Activated T-cell treated with anti-CD3 and anti-CD28 coated beads for 4 hours (primary cell): ENCODE measurements at places on chromosomes 2 and 18.

GRCh38 chr2:10519394-10519740, 71.2 kb upstream of the ODC1 start:
- DNase-seq, result no peak

DNA sequence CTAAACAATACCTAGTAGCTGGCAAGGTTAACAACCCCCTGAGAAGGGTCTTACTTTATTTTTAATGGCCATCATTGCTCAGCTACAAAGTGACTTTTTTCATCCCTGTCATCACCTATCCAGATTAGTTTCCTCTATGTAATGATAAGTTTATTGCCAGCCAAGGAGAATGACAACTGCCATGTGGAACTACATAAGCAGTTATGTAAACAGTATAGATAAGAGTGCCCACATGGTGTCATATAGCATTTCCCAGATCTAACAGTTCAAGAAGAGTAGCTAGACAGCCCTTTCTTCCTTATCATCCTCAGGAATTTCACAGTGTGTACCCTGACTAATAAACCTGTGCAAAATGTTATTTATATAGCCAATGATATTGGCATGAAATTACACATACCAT, 240.2 kb upstream of the PIK3C3 start:
- no peak for DNase-seq

- no peak for DNase-seq
Observed at GRCh38 chr2:69242651-69243051, 144.4 kb downstream of the GFPT1 start.

GRCh38 chr2:60140185-60140584, 413.3 kb downstream of the BCL11A start:
- DNase-seq, result no peak

GRCh38 chr2:6919901-6920742, 2.9 kb downstream of the RNF144A start:
- DNase-seq, result no peak

DNA sequence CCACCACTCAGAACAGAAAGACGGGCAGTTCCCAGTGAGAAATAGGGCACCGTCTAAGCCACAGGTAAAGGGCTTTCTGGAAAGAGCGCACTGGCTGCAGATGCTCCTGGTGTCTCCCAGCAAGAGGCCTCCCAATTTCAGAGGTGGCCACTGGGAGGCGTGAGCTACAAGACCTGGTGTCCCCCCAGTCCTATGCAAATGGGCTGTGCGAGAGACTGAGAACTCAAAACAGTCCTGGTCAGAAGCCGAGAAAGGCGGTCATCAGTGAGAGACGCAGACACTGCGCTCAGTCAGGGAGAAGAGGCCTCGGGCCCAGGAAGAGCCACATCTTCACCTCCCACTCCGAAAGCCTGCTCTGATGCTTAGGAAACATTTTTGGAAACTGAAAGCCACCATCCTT, 179.5 kb downstream of the EIPR1 start:
- DNase-seq, result no peak

GRCh38 chr2:239288237-239288636, 112.6 kb downstream of the HDAC4 start:
- DNase-seq, result no peak

DNA sequence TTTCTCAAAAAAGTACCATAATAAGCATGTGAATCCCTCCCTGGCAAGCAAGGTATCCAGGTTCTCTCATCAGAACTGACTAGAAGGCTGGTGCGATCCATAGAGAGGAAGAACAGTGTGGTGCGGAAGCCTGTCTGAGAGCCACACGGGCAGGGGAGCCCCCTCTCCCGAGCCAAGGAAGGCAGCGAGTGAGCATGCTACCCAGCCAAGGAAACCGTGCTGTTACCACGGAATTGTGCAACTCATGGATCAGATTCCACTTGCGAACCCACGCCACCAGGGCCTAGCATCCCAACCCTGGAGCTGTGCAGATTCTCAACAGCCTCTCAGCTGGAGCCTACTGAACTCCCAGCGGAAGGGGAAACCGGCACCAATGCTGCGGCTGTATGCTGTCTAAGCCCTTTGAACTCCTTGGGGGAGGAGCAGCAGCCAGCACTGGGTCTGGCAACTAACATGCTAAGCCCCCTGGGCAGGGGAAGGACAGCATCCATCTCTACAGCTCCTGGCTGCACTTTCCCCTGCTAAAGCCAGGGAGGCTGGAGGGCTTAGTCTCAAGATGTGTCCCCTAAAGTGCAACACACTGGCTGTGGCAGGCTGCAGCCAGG, 823.1 kb downstream of the EPHA4 start:
- DNase-seq, result no peak

DNA sequence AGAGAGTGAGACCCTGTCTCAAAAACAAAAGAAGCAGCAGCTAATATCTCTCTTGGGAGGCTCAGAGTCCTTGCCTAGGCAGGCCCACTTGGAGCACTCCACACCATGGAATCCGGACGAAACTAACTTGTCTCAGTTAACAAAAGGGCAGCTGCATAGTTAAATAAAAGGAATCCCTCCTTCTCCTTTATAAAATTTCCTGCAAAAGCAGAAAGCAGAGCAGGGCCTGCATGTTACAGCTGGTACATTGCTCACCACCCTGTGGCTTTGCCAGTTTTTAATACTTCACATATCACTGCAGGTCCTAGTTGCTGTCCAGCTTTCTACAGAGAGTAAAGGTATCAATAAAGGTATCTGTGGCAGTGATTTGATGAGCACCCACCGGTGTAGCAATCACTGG, 93.6 kb downstream of the ASAP2 start:
- DNase-seq, result no peak
